ENCODE measurements at places on chromosomes 11 and 22.

- no peak for DNase-seq
These were observed 107.3 kb downstream of the BBOX1 start for GRCh38 chr11:27147916-27148315.

DNA sequence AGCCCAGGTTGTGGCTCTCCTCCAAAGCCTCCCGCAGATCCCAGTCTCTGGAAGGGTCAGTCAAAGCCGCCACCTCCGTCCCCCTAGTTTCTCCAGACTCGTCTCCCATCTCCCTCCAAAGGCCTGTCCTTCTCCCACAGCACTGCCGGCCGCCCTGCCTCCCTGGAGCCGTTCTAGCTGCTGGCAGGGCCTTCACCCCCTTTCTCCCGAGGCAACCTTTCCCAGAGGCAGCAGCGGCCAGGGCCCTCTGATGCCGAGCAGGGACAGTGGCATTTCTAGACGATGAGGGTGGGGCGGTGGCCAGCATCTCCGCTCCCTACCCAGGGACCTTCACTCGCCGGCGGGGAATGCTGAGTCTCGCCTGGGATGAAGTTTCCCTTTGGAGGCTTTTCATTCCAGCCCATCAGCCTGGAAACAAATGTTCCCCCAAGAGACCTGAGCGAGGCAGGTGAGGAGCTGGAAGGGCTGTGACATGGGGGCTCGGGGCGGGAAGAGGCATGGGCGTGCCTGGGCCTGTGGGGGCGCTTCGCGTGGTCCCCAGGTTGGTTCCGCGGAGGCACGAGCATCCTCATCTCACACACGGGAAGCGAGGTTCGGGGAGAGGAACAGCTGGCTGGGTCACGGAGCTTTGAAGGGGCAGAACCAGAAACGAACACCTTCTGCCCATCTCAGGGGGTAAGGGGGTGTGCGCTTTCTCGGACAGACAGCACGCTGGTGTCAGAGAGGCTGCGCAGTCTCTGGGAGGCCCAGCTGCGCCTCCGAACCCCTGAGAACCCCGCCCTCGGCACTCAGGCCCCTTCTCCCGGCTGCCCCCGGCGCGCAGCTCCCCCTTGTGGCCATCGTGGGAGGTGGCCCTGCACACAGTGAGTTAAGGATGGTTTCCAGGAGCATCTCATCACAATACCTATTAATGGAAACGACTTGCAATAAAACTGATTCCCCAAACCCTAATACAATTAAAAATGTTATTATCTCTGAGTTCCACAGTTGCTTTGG, 18.1 kb upstream of the KLHL35 start:
- DNase-seq = no peak

- no peak for DNase-seq
These were observed 35.5 kb downstream of the MSANTD4 start for GRCh38 chr11:105986554-105986953.

GRCh38 chr11:8577791-8578581, 16.0 kb downstream of the STK33 start:
- no peak for DNase-seq

DNA sequence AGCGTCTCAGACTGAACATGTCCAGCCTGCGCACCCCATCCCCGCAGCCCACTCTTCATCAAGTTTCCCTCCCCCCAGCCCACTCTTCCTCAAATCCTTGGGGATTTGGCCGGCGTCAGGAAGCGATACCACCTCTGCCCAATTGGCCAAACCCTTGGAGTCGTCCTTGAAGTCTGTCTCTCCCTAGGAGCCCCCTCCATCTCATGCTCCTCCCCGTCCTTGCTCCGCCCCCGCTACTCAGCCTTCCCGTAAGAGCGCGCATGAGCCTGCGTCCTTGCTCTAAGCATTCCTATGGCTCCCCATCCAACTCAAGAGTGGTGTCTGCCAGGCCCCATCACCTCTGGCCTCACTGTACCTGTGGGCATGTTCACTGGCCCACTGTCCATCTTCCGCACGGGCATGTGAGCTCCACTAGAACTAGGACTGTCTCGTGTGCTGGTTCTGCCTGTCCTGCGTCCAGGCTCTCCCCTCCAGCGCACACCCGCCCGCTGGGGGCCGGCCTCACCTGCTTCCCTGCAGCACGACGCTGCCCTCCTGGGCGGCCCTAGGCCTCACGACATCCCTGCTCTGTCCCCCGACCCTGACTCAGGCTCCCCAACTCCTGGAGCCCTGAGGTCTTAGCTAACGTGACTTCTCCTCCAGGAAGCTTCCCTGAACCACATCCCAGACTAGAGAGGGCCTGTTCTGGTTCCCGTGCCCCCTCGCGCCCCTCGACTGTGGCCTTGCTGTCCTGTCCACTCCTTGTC, 30.5 kb upstream of the TTLL12 start:
- DNase-seq = no peak

- DNase-seq = no peak
These were observed at the start of gene C1QTNF6 for GRCh38 chr22:37187891-37188761. TSS of gene C1QTNF6 (minus strand) at chr22:37188247. CDS start at chr22:37188213, 34 bp downstream.

- DNase-seq = no peak
These were observed 48.7 kb downstream of the RPS6KA4 start for GRCh38 chr11:64407630-64408029.

- no peak for DNase-seq
These were observed 19.8 kb upstream of the TLCD5 start for GRCh38 chr11:120305286-120305685.

DNA sequence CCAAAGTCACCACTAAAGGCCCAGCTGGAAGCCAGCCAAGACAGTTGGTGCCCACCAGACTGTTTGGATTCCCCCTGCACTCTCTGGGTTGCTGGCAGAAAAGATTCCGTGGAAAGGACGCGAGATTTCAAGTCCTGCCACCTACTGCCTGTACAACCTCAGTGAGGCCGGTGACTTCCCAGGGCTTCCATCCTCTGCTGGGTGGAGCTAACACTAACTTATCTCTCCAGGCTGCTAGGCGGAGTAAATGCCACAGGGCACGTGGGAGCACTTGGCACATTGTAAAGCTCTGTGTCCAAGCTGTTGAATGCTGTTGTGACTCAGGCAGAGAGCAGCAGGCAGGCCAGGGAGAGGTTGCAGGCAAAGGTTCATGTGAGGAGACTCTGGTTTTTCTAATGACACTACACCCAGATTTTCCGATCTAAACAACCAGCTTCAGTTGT, 50.9 kb upstream of the CDON start:
- no peak for DNase-seq

GRCh38 chr11:78226684-78227680, 38.3 kb downstream of the USP35 start:
- DNase-seq = no peak

DNA sequence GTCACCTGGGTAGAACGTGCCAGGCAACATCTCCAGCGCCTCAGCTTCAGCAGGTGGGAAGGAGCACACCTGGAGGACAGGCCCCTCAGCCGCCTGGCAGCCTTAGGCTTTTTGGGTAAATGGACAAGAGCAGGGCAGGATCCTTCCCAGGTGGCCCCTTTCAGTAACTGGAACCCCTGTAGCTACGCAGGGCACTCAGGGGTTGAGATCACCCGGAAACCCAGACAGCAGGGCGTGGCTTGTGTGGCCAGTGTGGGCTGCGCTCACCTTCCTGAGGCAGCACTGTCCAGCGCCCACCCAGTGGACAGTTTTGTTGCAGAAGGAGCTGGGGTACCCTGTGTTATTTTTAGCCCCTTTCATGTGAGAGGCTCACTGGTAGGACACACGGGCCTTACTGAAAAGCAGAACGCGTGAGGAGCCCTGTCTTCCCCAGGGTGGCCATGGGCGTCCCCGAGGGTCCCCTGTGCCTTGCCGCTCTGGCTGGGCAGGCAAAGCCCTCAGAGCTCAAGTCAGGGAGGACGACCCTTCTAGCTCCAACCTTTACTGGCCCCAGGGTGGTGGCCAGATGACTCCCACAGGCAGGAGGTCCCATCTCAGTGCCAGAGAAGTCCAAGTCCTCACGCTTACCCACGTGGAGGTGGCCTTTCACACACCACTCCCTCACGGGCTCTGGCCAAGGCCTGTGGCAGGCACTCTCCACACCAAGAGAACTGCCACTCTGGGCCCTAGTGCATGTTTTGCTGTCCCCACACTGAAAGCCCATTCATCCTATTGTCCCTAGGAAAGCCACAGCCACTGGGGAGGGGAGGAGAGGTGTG, 75.8 kb downstream of the CTTN start:
- no peak for DNase-seq

DNA sequence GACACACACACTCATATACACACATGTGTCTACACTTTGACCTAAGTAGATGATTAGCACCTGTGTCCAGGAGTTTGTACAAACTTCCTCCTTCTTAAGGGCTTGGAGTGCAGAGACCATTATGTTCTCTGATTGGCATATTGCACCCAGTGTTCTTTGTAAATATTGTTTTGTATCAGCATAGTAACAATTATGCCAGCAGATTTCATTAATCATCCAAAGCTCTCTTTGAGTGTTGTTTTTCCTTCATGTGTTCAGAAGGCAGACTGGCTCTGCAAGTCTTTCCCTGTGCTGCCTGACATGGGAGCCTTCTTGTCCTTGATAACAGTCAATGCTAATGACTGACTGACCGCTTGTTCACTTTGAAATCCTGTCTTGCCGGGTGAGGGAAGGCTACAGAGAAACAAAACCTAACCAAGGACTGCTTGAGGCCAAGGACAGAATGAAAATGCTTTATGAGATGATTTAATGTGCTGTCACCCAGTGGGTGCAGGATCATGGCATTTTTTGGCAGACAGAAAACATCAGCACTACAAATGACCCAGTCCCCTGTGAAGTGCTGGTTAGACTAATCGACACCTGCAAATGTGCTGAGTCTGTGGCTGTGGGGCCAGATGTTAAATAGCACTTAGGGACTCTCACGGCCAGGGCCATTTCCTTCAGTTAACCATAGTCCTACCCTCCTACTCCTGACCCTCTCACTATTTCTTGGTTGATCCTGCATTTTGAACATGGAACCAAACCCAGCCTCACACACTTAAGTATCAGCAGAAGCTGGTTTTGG, 6.6 kb upstream of the BARX2 start:
- DNase-seq = no peak

- DNase-seq = no peak
These were observed 537.7 kb downstream of the BUD13 start for GRCh38 chr11:116234989-116235568.

DNA sequence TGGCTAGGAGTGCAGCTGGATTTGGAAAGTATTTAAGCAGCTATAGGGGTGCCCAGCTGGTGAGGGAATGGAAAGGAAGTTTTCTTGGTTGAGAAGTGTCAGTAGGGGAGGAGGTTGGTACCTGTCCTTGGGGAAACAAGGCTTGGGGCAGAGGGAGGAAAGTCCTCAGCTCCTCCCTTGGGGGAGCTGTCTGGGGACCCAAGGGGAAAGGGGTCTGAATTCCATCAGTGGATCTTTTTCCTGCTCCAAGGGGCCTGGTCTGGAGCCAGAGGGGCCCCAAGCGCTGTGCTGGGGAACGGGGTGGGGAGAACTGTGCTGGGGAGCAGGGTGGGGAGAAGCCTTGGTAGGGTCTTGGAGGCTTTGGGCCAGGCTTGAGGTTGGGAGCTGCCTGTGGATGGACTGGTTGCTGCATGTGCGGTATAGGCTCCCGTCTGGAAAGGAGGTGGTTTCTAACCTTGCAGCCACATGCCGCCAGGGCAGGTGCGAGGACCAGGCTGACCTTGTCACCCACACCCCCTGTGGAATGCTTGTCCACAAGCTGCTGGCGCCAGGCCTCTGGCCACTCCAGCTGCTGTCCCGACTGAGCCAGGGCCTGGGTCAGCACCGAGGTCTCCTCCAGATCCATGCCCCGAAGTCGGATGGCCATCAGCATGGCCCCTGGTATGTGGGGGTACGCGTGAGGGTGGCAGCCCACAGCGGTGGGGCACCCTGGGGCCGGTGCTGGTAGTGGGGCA, 963 bp downstream of the TYMP start:
- DNase-seq = no peak

DNA sequence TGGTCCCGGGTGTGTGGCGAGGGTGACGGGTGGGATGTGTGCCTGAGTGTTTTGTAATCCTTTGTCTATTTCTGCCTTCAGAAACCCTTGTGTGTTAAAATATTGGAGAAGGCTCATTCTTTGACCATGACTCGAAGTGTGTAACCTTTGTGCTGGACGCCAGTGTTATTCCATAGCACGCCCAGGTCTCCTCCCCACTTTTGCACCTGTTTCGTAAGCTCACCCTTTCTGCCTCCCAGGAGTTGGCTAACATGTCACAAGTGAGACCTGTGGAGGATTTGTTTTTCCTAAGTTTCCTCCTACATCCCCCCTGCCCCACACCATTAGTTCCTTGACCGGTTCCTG, 382 bp downstream of the C11orf54 start:
- no peak for DNase-seq

DNA sequence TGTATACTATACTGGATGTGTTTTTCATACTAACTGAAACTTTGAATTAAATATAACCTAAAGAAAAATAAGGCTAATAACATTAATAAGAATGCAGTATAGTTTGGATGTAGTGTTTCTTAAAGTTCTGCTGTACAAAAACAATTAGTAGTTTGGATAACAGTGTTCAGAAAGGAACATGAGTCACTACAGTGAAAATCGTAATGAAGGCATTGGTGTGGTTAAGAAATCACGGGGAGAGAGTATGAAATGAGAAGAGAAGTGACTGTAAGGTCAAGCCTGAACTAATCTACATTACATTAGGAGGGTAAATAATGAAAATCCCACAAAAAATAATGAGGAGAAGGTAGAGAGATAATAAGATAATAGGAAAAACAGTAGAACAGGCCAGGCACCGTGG, 726.6 kb upstream of the ARHGAP42 start:
- DNase-seq = no peak

GRCh38 chr11:88297863-88298262, 39.7 kb downstream of the CTSC start:
- no peak for DNase-seq

- no peak for DNase-seq
These were observed 1.9 kb upstream of the CYB5R3 start for GRCh38 chr22:42651134-42651533.

DNA sequence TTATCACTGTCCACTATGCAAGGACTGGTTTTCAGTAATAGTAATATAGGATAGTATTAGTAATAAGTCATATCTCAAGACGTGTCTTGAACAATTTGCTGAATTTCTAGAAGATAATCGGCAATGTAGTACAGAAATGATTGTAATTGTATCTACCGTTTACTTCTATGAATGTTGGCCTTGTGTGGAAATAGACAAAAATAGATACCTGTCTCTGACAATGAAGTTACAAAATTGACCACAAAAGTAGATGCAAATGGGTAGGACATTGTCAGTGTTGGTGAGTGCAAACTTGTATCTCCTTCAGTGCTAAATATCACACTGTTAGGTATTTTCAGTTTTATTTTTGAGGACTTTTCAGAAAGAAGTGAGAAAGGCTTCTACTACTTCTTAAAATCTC, 43.1 kb downstream of the SVIP start:
- DNase-seq = no peak

GRCh38 chr11:85171648-85172257, 455.4 kb downstream of the DLG2 start:
- DNase-seq = no peak
